ENCODE measurements at places on chromosomes 5 and 9.
A peak's percentile ranks its signal among the peaks of the same experiment; 100 is the strongest.

DNA sequence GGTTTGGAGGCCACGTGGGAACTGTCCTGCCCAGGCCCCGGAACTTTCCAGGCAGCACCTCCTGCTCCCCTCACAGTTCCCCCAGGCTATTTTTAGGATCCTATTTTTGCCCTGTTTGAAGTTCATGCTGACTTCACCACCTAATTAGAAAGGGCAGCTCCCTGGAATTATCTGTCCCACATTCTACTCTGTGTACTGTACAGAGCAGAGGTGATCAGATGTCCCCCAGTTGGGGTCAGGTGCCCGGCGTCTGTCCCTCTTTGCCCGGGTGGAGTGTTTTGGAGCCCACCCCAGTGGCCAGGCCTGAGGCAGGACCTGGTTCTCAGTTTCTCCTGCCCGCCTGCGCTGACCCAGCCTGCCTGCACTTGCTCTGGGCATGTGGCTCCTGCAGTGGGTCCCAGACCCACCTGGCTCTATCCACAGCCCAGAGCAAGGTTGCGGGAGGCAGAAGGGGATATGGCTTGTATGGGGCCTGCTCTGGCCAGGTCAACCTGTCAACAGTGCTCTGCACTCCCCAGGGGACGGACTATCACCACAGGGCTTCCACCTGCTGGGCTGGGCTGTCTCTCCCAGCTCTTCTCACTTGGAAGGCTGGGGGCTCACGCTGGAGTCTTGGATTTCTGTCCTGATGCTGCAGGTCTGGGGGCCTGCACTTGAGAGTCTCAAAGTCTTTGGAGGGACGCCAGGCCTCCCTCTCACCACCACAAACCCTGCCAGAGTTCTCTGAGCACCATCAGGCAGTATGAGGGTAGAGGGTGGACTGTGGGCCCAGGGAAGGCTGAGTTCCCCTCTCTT lies 268.3 kb downstream of the GADD45G start:
- DNase-seq = peak; percentile 54

DNA sequence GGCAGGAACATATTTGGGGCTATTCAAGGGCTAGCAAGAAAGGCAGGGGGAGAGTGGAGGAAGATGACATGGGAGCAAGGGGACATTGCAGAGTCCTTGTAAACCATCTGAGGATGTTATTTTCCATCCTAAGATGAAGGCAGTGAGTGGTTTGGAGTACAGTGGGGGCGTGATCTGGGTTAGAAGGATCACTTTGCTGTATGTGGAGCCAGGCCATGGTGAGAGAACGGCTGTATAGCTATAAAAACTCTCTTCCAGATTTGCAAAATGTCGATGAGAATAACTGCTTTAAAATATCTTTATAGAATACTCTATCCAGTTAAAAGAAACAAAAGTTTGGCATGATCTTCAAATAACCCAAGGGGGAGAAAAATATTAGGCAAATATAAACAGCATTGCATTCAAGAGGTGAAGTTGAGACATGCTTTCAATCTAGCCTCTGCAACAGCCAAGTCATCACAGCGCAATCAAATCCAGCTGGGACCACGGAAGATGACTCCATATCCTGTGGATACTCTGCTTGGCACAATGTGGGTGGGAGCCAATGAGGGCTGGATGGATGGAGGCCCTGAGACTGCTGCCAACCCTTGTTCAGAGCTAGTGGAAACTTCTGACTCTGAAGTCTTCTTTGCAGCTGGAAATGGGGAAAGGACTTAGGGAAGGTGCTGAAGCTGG lies 111.5 kb upstream of the BASP1 start:
- DNase-seq = no peak

DNA sequence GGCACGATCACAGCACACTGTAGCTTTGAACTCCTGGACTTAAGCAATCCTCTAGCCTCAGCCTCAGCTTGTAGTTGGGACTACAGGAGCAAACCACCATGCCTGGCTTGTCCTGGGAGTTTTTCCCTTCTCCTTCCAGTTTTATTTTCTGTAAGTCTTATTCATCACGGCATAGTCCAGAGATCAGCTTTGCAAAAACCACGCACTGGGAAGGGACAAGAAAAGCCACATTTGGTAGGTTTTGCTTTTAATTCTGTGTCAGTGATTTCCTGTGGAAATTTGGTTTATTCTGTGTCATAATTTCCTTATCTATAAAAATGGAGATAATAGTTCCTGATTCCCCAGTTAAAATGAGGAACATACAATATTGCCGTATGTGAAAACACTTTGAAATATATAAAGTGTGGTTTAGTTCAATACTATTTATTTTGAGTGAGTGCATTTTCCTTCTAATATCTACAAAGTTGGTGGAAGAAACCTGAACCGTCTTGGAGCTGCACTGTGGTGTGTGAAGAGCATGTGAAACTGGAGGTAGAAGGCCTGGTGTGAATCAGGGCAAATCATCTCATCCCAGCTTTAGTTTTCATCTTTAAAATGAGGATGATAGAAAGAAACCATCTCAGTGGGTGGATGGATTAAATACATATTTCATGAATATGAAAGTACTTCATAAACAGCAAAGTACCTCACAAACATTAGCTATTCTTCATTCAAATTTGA lies 92.8 kb upstream of the ELL2 start:
- DNase-seq = no peak

- no peak for DNase-seq
Observed at GRCh38 chr9:8845808-8846207, 1046.2 kb upstream of the DMAC1 start.

DNA sequence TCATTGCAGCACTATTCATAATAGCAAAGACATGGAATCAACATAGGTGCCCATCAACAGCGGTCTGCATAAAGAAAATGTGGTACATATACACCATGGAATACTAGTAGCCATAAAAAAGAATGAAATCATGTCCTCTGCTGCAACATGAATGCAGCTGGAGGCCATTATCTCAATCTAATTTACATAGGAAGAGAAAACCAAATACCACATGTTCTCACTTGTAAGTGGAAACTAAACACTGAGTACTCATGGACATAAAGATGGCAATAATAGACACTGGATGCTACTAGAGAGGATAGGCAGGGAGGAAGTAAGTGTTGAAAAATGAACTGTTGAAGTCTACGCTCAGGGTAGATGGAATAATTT lies 203.9 kb upstream of the CDH9 start:
- DNase-seq = no peak

GRCh38 chr9:95971815-95972214 lies 96.3 kb downstream of the ERCC6L2 start:
- no peak for DNase-seq

- no peak for DNase-seq
Observed at GRCh38 chr9:32455738-32456137, 70.3 kb downstream of the RIGI start.

GRCh38 chr9:134981829-134982228 lies 64.1 kb upstream of the FCN1 start:
- DNase-seq = peak; percentile 38

GRCh38 chr5:169301386-169301934 lies 521 bp upstream of the SLIT3 start:
- DNase-seq = no peak

DNA sequence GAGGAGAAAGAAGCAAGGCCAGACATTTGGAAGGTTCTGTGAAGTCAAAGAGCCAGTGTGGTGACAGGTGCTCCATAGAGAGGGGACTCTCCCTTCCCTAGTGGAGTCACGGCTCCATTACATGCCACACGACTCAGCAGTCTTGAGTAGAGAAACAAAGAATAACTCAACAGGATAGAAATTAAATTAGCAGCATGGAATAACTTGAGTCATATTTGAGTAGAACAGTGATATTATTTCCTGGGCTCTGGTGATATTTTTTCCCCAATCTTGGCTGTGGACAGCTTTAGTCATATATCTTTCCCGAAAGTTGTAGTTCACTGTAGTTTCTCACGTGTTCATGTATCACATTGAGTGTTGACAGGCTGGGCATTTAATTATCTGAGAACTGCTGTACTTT lies 149.7 kb upstream of the EFNA5 start:
- no peak for DNase-seq

DNA sequence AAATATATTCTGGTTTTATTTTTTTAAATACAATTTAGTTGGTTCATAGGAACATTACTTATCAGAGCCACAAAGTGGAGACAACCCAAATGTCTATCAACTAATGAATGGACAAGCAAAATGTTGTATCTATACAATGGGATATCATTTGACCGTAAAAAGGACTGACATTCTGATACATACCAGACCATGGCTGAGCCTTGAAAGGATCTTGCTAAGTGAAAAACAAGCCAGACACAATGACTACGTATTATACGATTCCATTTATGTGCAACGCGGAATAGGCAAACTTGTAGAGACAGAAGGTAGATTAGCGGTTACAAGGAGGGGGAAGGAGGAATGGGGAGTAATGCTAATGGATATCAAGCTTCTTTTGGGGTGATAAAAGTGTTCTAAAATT lies 621.6 kb downstream of the BNC2 start:
- DNase-seq = no peak

DNA sequence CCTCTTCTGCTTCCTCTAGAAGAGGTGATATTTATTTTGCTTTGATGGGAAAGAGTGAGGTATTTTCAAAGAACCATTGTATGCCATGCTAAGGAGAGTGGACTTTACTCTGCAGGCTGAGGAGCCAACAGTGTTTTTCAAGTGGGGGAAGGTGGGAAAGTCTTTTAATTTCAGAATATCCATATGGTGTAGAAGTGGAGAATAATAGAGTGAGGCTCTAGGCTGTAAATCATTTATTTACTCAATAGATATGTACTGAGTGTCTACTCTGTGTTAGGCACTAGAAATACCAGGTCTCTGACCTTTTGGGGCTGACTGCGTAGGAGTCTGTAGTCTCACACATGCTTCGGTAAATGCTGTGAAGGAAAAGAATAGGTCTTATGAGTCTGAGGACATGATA lies 30.7 kb upstream of the TENT2 start:
- no peak for DNase-seq

DNA sequence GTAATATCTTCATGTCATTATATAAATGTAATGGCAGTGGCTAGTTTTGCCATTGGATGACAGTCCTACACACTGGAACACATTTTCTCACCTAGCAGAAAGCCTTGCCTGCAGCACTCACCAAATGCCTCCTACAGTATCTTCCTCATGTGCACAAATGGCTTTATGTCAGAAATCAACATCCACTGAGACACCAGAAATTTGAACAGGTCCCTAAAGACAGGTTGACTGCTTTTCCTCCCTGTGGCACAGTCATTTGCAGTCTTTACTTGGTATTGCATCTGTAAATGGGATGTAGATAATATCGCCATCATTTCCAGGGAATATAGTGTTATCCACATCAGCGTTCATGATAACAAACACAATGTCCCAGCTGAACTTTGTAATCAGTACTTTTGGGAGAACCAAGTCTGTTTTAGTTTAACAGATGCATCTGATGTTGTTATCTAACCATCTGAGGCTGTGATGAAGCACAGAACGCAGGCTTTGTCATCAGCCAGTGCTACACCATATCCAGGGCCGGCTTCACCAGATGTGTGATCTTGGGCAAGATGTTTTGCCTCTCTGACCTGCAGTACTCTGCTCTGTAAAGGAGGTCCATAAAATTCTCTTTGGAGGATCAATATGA lies 83.9 kb upstream of the TAS2R1 start:
- DNase-seq = no peak

DNA sequence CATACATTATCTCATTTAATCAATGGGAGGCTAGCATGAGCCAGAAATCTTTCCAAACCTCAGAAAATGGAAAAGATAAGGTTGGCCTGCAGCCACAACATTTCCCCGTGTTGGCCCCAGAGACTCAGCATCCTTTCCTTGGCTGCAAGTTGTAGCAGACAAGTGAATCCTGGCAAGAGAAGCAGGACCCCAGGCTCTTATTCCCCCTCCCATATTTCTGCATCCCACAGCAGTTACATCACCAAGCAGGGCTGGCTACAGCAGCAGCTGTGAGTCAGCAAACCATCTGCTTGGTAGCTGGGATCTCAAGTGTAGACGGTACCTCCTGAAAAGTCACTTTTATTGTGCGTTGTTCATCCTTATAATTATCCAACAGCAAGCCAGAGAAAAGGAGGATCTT lies 212.4 kb downstream of the GNA14 start:
- no peak for DNase-seq

- no peak for DNase-seq
Observed at GRCh38 chr9:135186248-135187164, 99.0 kb downstream of the OLFM1 start.

DNA sequence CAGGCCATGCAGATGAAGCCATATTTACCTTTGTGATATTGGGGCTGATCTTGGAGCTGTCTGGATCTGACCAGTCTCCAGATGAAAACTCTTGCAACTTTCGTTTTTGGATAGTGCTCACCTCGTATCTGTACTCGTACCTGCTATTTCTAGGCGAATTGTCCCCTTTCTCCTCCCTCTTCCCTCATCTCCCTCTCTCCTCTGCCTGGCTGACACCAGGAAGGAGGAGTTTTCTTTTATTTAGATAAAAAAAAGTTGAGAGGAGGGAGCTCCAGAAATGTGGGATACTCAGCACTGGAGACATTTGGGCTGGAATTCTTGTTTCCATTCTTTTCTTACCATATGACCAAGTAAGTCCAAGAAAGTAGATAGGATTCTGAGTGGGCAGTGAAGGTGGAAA lies 54.6 kb upstream of the ABL1 start:
- DNase-seq = no peak

Measured in left forelimb (tissue), 1 donor.